Umbilical cord (tissue), 2 donors: ENCODE measurements at places on chromosomes 3 and 15.

DNA sequence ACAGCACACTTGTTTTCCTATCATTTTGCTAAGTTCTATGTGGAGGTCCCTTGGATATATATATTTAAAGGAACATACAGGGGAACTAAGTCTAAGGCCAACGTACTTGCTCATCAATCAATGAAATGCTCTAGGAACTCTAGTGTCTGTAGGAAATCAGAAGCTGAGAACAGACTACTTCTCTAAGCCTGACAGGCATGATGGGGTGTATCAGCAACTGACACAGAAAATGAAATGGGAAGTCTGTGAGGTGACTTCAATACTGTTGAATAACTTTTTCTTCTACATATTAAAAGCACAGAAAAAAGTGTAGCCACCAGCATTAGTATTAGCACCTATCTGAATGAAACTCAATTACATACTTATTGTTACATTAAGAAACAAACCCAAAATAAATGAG is 56.9 kb upstream of the CSPG5 start:
- no peak for DNase-seq

DNA sequence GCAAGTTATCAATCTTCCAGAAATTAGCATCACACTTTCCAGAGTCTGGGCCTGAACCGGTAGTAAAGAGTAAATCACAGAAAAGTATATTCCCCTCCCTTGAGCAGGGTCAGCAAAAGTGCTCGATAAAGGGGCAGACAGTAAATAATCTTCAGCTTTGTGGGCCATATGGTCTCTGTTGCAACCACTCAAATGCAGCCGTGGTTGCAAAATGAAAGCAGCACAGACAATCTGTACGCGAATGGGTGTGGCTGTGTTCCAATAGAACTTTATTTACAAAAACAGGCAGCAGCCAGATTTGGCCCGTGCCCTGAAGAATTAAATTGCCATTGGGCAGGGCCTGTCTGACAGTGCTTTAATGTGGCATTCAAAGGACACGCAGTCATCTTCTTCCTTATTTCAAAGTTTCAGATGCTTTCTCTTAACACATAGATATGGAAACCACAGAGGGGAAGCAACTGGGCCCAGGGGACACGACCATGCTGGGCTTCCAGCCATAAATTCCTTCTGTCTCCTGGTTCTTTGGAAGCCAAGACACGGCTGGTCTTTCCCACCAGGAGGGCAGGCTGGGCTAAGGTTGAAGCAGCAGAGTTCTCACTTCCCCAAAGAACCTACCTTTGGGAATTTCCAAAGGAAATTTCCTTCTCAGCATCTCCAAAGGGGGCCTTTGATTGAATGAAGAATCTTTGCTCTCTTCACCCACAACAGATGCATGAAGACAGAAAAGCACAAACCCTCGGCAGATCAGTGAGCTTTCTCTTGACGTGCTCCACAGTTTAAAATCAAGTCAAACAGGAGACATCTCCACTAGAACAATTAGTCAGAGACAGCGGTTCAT is 489.8 kb upstream of the PROK2 start:
- DNase-seq, result peak; percentile 95

GRCh38 chr3:61532739-61533500 is 28.5 kb upstream of the PTPRG start:
- DNase-seq, result no peak

DNA sequence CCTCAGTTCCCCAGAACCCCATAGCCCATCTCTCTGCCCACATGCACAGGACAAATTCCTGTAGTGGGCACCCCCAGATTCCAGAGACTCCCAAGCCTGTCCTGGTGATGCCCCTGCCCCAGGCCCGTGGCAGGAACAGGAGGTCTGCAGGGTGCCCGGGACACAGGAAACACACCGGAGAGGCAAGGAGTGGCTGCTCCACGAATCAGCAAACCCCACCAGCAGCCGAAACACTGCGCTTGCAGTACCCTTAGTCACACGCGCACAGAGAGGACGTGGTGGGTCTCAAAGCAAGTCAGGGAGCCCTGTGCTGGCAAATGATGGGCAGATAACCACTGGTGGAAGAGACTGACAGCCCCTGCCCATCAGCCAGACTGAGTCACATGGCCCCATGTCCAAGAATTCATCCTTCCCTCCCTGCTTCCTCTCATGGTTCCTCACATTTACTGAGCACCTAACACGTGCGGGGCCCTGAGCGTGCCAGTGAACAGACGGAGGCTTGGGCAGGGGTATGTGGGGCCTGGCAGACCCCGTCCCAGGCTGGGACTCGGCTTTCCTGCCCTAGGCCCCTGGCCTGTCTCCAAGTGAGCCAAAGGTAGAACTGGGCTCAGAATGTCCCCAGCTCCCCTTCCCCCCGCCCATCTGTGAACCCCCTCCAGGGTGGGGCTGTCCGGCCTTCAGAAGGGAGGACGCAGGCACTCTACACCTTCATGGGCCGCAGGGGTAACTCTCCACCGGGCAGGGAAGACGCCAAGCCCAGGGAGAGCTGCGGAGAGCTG is 130.4 kb upstream of the IQSEC1 start:
- DNase-seq, result no peak

DNA sequence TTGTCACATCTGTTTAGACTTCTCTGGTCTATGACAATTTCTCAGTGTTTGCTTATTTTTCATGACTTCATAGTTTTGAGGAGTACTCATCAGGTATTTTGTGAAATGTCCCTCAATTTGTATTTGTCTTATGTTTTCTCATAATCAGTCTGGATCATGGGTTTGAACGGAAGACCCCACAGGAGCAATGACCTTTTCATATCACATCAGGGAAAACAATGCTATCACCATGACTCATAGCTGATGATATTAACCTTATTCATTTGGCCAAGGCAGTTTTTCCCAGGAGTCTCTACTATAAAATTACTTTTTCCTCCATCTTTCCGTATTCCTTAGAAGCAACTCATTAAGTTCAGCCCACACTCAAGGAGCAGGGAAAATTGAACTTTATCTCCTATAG is 32.7 kb downstream of the AADACL2 start:
- DNase-seq, result no peak

DNA sequence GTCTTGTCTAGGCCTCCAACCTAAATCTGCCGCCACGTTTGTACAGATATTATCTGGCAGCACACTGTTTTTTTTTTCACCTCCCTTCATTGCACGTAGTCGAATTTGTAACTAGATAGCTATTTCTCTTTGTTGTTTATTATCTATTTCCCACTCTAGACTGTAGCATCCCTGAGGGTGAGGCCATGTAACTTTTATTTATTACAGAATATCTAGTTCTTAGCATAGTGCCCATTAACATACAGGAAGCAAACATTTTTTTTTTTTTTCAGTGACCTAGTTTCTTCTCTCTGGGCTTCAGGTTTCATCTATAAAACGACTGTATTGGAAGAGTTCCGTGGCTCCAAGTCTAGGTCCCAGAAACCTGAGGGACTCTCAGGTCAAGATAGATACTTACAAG is 354.3 kb downstream of the FGF12 start:
- no peak for DNase-seq

- no peak for DNase-seq
Measured at GRCh38 chr3:143928056-143928455, 43.6 kb upstream of the DIPK2A start.

GRCh38 chr3:160098261-160098908 is 109.8 kb downstream of the IL12A start:
- DNase-seq, result no peak

- no peak for DNase-seq
Measured at GRCh38 chr3:193650585-193650984, 57.6 kb downstream of the OPA1 start.

DNA sequence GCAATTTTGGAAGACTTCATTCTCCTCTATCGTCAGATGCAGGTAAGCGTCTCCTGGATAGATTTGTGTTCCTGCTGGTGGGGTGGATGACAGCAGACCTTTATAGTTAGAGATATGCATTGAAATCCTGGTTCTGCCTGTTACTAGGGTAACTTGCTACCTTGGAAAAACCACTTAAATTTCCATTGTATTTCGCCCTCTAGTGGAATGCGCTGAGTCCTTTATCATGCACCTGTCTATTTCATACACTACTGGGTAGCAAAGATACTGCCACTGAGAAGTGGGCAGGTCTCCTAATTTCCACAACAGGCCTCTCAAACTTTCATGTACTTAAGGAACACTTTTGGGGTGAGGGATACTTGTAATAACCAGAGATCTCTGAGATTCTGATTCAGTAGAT is 209.5 kb upstream of the SUCLG2 start:
- DNase-seq, result no peak

DNA sequence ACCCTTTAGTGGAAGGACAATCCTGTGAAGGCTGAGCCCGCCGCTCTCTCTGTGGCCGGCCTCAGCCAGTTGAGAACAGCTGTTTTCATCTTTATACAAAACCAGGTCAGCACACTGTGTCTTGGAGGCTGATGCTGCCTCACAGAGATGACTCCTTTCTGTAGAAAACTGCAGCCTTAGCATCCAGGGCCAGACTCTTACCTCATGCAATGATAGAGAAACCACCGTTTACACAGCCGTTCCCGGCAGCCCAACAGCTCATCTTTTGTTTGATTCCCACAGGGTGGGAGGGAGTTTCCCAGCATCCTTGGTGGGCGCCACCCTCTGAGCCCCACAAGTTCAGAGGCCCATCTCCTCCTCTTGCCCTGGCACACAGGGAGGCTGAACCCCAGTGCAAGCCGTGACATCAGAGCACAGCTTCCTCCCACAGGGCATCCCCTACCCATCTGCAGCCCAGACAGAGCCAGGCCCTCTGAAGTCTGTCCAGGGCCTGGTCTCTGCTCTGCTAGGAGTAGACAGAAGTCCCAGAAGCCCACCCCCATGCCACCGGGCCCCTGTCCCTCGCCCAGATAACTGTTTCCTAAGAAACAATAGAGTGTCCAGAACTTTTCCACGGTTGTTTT is 105.0 kb downstream of the LRRK1 start:
- DNase-seq, result peak; percentile 74

- DNase-seq, result peak; percentile 20
Measured at GRCh38 chr3:60792249-60792852, 458.9 kb downstream of the FHIT start.

DNA sequence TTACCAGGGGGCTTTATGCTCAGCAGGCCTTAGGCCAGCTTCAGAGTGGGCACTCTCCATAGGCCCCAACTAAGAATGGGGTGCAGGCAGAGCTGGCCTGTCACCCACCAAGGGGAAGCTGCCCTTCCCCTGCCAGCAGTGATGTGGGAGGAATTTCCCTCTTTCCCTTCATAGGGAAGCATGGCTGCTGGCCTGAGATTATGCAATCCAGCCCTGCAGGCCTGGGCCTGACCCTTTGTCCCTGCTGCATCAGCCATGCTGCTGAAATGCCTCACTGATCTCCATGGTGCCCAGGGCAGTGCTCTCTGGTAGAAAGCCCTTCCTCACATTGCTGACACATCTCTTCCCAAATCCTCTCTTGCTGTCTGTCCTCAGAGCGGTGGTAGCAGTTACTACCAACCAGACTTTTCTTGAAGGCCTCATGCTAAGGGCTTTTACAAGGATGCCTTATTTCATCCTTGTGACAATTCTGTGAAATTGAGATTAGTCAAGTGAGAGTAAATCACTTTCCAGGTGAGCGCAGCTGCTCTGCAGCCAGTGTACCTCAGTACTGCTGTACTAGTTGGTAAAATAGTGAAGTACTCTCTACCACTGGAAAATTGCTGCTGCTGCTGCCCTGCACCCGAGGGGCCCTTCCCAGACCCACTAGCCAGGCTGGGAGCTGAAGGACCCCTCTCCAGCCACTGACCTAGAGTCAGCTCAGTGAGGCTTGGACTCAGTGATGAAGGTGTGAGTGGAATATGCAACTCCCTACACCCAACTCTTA is 33.8 kb downstream of the MRAS start:
- DNase-seq, result peak; percentile 33

DNA sequence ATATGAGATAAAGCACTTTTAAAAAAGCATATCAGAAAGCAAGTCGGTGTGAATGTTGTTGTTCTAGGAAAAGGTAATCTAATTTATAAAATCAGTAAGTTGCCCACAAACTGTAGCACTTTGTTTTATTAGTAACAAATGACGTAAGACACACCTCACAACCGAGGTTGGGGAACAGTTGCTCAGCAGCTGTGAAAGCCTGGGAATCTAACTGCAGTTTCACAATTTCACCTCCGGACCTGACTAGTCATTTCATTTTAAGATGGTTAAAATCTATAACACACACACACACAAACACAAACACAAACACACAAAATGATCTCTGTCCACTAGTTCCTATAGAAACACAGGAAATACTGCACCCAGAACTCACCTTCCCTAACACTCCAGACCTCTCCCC is 406.7 kb upstream of the NR2F2 start:
- no peak for DNase-seq

DNA sequence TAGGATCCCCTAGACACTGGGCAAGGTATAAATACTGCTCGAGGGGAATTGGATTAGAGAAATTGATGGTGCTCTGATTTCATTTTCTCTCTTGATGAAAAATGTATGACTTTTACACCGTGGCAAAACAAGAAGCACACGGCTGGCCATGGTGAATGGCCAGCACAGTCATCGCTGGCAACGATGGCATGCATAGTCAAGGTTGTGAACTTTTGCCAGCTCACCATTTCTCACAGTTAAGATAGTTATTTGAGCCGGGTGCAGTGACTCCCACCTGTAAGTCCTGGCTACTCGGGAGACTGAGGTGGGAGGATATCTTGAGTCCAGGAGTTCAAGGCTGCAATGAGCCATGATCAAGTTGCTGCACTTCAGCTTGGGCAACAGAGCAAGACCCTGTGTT is 95.4 kb downstream of the HMG20A start:
- no peak for DNase-seq

- DNase-seq, result no peak
Measured at GRCh38 chr3:49349348-49350114, 8.6 kb downstream of the GPX1 start.

DNA sequence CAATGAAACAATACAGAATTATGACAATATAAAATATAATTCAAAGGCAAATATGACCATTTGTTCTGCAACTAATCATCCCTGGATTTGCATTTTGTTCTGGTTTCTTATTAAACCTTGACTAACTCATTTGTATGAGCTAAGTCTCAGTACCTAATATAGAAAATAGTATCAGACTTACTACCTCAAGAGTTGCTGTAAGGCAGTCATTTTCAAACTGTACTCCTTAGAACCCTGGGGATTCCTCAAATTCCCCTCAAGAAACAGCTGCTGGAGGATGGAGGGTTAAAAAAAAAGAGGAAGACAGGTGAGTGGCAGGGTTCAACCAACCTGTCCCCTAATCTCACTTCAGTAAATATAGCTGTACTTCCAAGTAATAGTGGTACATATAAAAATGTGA is 11.1 kb downstream of the ZBTB11 start:
- no peak for DNase-seq

- no peak for DNase-seq
Measured at GRCh38 chr3:193344486-193344885, 34.1 kb downstream of the ATP13A5 start.
